Spinal cord (tissue), 10 donors: ENCODE measurements at places on chromosomes 1 and 21. TPM values are rescaled to one million over a fixed set of nuclear protein-coding genes. Genes with fewer than 3 reads are reported as not detected.

- DNase-seq = no peak
These were observed 42.3 kb upstream of the ACP6 start for GRCh38 chr1:147712605-147713004.

DNA sequence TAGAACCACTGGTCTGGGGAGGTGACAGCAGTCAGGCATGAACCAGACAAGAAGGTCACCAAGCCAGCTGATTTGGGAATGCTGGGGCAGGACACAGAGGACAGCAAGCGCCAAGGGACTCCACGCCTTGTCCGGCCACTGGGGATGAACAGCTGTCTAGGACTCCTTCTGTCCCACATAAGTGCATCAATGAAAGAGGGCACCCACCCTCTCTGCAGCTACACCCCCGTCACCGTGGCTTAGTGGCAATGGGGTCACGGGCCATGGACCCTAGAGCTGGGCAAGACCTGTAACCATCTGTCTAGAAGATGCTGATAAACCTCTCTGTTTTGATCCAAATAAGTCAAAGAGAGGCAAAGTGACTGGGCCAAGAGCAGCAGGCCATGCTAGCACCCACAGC is 16.8 kb downstream of the UBE2G2 start:
- DNase-seq = no peak

GRCh38 chr21:34965200-34966174 is 83.6 kb downstream of the RUNX1 start:
- DNase-seq = no peak

DNA sequence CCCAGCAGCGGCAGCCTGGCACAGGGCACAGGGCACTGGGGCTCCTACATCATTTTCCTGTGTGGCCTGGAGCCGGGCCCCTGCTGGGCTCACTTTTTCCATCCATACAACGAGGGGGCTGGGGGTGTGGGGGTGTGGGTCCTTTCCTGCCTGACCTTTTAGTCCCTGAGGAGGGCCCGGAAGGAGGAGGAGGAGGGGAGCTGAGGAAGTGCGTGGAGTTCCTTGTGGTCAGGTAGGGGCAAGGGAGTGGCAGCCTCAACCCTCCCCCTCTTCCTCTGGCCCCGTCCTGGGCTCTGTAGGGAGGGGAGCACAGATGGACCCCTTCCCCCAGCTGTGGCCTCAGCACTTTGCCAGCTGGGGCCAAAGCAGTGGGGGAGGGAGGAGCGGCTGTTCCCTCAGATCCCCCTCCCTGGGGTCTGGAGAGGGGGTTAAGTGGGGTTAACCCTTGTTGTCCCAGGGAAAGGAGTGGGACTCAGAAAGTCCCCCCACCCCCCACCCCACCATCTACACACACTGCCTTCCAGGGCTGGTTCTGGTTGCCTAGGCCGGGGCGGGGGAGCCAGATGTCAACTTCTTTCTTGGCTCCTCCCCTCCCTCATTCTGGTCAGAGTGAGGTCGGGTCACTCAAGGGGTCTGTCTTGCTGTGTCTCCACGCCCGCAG is 5.7 kb downstream of the NTRK1 start:
- no peak for DNase-seq

GRCh38 chr1:184911830-184912229 is 62.5 kb downstream of the NIBAN1 start:
- DNase-seq = no peak

DNA sequence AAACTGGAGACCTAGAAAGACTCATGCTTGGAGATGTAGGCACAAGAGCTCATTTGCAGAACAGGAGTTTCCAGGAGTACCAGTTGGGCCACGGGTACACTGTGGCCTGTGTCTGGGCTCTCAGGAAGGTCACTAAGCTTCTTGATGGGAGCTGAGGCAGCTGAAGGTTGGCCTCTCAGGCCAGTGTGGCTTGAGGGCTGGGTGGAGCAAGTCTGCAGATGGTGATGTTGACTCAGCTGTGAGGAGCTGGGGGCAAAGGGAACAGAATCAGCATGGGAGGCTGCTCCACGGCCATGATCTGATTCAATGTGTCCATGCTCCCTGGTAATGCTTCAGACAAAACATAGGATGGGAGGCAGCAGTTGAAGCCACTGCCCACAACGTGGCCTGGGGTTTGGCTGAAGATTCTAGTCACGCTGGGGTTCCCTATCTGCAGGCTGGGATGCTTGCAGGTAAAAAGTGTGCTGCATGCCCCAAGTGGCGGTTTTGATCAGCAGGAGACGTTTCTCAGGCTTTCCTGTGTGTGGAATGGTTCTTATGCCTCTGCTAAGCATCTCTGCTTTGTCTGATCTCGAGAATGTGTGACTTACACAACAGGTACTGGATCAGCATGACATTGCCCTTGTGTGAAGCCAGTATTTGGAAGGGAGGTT is 15.4 kb upstream of the TENT5C start:
- no peak for DNase-seq

SPRR4 gene
- not detected for polyA plus RNA-seq
